ENCODE measurements at places on chromosomes 5 and 9. TPM values are rescaled to one million over a fixed set of nuclear protein-coding genes. Genes with fewer than 3 reads are reported as not detected.

FGFR4 gene
- 4.6 TPM for total RNA-seq

SHB gene
- total RNA-seq, result 35.7 TPM

NFIL3 gene
- total RNA-seq, result 50.4 TPM

FAM221B gene
- total RNA-seq, result not detected

CEL gene
- total RNA-seq, result 0.48 TPM

FBN2 gene
- 21.2 TPM for total RNA-seq

ZNF454 gene
- total RNA-seq, result 0.64 TPM

SHOC1 gene
- total RNA-seq, result not detected

ARL14EPL gene
- not detected for total RNA-seq

ZCCHC9 gene
- 24.7 TPM for total RNA-seq

CDHR2 gene
- total RNA-seq, result not detected

SAP30L gene
- total RNA-seq, result 21.7 TPM

EQTN gene
- not detected for total RNA-seq

CCL28 gene
- 2.6 TPM for total RNA-seq

ZNF883 gene
- total RNA-seq, result 0.96 TPM

SLC23A1 gene
- 0.24 TPM for total RNA-seq

NEUROG1 gene
- total RNA-seq, result not detected

PCDHGA3 gene
- under 0.01 TPM for total RNA-seq

CDK5RAP2 gene
- total RNA-seq, result 19.5 TPM

IFNK gene
- not detected for total RNA-seq

FOCAD gene
- 59.8 TPM for total RNA-seq

Measured in tracheal epithelial cell (primary cell).